Activated T-helper 9 cell treated with anti-CD3 and anti-CD28 coated beads, Interleukin-2, amount 50 U/mL, for 16 hours (primary cell): ENCODE measurements at places on chromosomes 12 and 14.

DNA sequence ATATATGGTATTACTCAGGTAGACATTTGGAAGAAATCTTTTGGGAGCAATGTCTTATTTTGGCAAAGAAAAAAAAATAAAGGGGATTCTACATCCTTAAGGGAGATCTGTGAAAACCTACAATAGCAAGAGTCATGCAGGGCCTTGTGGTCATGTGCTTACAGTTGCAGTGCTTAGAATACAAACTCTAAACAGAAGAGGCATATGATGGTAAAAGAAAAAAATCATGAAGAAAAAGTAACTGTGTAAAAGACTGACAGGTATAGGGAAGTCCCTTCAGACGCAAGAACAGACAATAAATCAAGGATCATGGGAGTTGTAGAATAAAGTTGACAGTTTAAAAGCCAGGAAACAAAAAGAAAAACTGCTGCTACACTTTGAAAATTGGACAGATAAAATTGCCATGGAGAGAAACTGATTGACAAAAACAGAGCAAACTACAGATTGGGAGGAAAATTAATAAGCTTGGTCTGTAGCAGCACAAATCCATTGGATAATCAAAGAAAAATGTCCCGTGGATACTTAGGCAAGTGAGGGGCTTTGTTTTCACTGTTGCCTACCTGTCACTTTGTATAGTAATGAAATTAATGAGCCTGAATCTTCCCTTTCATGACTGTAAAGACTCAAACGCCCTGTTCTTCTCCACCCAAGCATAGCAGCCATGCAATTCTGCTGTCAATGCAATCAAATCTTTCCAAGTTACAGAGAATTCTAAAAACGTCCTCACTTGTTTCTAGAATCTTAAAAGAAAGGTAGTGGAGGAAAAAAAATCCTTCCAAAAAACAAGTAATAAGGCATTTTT, 402.0 kb downstream of the SYT1 start:
- DNase-seq: no peak

- DNase-seq: no peak
These were observed 3.1 kb downstream of the ZBTB42 start for GRCh38 chr14:104803912-104804410.

DNA sequence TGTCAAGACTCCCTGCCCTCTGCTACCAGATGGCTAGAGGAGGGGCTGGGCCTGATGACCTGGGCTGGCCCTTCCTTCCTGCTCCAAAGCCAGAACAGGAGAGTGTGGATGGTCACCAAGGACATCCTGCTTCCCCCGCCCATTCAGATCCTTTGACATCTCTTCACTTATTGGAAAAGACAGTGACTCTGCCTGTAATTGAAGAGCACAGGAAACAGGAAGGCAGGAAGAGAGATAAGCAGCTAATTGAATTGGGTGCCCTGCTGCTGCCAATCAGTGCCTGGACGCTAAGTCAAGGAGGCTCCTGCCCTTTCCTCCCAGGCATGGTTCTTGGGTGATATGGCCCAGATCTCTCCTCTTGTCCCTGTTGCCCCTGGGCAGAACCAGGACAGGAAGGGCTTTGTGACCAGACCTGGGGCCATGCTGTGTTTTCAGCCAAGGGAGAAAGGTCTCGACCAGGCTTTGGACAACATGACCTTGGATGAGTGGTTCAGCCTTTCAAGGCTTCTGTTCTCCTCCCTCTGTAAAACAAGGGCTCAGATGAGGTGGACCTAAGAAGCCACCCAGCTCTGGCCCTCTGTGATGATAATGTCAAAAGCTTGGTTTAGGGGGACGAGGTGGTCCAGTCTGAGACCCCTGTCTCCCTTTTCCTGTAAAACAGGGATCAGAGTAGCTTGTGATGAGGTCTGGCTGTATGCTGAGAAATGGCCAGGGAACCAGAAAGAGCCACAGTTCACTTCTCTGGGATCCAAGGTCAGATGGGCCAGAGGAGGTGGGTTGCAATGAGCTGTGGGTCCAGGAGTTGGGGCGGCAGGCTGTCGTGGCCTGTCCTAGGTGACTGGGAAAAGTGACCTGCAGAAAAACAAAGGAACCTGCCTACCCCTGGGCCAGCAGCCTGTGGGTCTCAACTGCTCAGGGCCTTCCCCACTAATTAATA, 38.8 kb downstream of the FAM222A start:
- DNase-seq: no peak

DNA sequence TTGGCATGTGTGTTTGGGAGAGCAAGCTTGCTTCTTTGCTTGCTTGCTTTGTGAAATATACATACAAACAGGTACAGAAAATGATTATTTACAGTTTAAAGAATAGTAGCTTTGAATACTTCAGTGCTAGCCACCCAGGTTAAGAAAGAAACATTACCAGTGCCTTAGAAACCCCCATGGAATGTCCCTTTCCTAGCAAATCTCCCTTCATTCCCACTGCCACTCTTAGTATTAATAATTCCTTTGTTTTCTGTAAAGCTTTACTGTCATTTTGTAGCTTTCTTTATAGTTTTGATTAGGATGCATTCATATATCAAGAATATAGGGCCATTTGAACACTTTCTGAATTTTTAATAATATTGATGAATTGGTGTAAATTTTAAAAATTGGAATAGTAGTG, 9.5 kb downstream of the SRGAP1 start:
- no peak for DNase-seq

GRCh38 chr14:102197317-102197853, 57.7 kb downstream of the WDR20 start:
- DNase-seq: no peak

DNA sequence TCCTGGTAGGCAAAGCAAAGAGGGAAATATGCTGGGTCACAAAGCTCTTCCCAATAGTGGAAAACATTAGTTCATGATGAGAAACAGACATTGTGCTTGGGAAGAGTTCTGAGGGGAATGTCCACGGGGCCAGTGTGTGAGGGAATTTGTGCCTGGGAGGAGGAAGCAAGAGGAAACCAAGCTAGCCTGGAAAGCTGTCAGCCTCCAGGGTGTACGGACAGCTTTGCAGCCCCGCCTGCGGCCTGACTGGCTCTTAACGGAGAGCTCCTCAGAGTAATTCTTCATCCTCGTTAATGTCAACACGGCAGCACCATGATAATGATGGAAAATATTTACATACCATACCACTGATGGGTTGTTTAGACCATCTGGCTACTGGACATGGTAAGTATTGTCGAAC, 32.4 kb downstream of the PITPNM2 start:
- no peak for DNase-seq

- DNase-seq: no peak
These were observed 44.4 kb downstream of the DGLUCY start for GRCh38 chr14:91158091-91158790.

DNA sequence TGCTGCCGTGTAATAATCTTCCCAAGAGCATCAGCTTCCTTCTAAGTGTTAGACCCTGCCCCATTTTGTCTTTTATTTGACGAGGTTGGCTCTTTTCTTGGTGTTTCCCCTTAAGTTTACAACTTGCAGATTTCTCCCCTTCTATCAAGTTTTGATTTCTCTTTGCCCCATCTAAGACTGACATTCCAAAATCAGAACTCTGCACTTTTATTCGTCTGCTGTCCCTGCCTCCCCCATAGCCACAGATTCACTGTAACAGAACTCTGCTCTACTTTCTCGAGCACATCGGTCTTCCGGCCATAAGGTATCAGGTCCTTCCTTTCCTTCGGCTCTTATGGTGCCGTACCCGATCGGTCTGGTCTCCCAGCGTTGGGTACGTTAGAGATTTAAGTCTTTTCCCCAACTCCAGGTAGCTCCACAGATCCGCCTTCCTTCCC, 563 bp downstream of the DCP1B start:
- no peak for DNase-seq

DNA sequence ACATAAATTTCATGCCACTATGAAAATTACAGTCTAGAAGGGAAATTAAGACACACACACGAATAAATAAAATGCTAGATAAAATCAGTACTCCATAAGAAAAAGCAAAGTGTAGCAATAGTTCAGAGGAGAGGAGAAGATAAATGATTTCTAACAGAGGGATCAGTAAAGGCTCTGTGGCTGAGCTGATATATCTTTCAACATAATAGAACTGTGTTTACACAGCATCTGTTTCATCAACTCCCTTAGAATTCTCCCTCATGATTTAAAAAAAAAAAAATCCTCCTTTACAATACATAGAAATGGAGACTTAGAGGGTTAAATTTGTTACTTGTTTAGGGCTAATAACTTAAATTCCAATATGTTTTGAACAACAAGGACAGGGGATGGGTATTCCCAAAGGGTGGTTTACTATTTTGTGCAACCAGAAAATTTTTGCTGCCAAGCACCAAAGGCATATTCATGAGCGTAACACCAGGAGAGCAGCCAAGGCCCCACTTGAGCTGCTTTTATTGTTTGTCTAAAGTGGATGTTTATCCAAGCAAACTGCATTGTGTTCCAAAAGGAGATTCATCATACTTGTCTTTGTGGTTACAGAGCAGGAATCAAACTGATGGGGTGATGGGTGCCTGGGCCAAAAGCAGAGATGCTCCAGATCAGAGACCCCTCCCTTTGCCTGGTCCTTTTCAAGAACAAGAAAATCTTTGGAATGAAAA, 162.7 kb downstream of the BMP4 start:
- DNase-seq: no peak
